Fibroblast of mammary gland (primary cell): ENCODE measurements at places on chromosomes 12 and 14.

DNA sequence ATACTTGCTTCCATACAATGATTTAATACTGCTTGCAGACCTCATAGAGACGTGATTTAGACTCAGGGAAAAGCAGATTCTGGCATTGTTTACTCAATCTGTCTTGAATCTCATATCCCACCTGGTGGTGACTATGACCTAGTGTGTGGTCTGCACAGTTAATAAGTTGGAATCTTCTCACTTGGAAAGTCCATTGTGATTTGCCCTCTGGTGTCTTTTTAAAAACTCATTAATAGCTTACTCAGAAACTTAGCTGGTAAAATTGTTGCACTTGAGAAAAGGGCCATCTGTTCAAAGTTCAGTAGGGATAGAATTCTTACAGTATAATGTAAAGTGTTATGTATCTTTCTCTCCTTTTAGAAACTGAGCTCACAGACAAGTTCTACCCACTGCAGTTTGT lies 106.0 kb downstream of the PELI2 start:
- no peak for DNase-seq

DNA sequence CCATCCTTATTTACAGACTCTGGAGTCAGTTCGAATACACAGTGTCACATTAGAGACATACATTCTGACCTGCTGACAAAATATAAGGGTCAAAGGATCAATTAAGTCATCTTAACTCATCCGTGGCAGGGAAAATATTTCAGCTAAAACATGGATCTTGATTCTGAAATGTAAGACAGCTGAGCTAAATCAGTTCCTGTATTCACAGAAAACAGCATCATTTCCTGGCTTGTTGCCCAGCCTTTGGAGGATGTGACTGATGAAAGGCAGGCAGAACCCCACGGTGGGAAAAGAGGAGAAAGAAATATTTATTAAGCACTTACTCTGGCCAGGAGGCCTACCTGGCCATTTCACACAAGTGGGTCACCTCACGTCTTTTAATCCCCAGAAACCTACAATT lies 101.9 kb downstream of the GAS2L3 start:
- DNase-seq = peak; percentile 79

GRCh38 chr14:69325646-69326265 lies 65.8 kb downstream of the GALNT16 start:
- DNase-seq = no peak

DNA sequence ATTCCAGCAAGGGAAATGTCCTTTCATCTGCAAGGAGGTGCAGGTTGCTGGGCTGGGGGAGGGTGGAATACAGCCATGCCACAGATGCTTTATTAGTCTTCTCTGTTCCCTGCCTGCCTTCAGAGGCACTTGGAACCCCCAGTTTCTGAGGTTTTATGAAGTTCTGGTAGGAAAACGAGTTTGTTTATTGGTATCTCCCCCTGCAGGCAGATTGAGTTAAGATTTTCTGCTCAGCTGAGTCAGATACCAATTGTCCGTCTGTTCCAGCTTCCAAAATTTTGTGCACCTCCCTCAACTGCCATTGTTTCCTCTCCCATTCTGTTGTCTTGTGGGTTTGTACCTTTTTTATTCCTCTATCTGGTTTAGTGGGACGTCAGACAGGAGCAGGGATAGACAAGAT lies 155.6 kb downstream of the ETV6 start:
- DNase-seq = no peak

DNA sequence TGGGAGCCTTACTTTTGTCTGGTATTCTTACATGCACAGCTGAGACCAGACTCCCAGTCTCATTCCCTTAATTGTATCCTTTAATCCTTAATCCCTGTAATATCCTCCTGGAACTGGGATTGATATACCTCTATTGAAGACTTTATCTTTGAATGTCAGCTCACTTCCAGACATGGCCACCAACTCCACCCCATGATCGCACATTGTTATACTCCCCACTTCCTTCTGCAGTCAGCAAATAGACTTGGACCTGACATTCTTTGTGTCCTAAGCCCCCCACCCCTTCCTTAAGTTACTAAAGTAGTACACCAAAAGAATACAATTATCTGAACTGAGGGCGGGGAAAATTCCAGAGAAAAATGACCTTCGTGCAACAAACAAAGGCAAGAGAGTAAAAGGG lies 8.6 kb upstream of the OSBPL8 start:
- no peak for DNase-seq

DNA sequence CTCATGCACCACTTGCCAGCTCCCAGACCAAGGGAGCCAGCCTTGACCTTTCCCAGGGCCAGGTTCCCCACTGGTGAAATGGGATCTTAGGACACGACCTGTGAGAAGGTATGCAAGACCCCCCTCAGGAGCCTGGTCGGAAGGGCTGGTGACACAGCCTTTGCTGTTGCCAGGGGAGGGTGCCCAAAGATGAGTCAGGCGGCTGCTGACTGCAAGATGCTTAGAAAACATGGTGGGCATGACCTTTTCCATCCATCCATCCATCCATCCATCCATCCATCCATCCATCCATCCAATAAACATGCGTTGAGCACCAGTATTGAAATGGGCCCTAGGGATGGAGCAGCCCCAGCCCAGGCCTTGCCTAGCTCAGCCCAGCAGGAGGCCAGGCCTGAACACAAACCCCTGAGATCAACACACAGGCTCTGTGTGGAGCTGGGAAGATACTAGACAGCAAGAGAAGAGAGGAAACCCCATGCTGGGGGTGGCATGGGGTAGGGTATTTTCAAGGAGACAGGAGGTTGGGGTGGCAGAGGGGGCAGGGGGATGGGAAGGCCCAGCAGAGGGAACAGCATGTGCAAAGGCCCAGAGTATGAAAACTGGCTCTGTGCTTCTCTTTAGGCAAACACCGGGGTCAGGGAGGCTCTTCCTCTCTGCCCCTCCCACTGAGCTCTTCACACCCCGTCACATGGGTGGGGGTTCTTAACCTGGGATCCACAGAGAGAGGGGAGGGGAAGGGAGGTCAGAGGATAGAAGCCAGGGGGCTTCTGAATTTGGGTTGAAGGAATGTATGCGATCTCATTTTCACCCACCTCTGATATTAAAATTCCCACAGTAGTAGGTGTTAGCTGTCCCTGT lies 26.2 kb upstream of the YY1 start:
- DNase-seq = no peak

GRCh38 chr14:100256339-100256895 lies 17.5 kb downstream of the YY1 start:
- DNase-seq = no peak

- no peak for DNase-seq
These were observed 37.5 kb downstream of the KCNA1 start for GRCh38 chr12:4947253-4947652.

GRCh38 chr12:2413999-2414792 lies 361.4 kb downstream of the CACNA1C start:
- no peak for DNase-seq

GRCh38 chr12:110005319-110005973 lies 6.2 kb downstream of the ANKRD13A start:
- DNase-seq = no peak

DNA sequence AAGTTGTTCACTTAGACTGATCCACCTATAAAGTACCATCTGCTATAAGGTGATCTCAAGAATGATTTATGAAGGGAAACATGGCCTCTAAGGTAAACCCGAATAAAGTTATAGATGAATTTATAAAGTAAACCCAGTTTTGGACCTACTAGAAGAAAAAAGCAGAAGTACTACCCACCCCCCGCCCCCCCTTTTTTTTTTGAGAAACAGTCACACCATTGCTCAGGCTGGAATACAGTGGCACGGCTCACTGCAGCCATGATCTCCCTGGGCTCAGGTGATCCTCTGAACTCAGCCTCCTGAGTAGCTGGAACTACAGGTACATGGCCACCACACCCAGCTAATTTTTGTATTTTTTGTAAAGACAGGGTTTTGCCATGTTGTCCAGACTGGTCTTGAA lies 3.9 kb downstream of the ENTPD5 start:
- DNase-seq = no peak

- DNase-seq = no peak
These were observed 193.5 kb upstream of the CNOT2 start for GRCh38 chr12:70049596-70050360.

DNA sequence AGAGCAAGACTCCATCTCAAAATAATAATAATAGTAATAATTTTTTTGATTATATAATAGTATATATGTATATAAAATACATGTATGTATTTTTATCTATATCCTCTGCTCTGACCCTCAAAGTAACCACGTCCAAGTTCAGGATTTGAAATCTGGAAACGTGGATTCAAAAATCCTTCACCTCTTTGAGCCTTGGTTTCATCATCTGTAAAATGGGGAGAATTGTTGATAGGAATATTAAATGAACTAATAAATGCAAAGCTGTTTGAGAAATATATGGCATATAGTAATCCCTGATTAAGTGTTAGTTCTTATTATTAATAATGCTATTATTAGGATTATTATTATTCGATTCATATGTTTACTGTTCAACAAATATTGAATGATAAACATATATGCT lies 2.6 kb downstream of the P2RX7 start:
- DNase-seq = no peak

GRCh38 chr14:88255798-88256197 lies 67.3 kb downstream of the KCNK10 start:
- no peak for DNase-seq

DNA sequence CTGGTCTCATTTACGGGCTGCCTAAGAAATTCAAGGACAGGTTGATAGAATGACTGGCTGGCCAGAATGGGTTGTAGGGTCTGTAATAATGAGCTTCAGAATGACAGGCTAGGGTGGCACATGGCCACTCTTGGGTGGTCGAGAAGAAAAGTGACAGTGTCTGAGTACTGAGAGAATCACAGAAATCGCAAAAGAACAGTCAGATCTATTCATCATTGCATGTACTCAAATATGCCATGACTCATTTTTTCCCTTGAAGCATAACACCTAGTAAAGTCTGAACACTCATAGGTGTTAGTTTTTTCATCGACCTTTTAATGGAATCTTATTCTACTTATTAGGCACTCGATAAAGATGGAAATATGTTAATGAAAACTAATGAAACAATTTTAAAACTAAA lies 37.8 kb upstream of the SEL1L start:
- no peak for DNase-seq

DNA sequence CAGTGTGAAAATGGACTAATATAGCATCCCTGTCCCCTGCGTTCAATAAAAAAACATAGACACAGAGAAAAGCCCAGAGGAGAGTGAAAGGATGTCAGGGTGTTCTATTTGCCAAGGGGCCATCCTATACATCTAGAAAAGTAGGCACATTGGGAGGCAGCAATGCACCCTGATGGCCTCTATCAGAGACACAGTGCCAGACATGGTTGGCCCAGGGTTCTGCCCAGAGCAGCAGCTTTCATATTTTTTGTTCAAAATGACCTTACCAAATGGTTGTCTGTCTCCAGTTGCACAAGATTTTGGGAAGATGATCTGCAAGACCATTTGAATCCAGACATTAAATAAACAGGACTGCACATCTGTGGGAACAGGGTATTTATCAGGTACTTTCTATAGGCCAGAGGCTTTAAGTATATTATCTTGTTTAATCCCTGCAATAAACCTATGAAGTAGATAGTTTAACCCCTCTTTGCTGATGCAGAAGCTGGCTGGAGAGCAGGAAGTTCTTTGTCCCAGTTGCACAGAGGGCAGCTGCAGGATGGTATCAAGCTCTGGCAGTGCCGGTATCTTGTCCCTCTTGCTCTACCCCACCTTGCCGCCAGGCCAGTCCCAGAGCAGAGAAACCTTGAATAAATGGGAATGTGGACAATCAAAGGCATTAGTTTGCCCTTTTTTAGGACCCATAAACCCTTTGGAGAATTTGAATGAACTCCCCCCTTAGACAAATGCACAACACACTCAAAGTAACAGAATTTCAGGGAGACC lies 171.8 kb upstream of the PWP1 start:
- DNase-seq = no peak

GRCh38 chr12:104490186-104490585 lies 33.4 kb downstream of the CHST11 start:
- DNase-seq = no peak

GRCh38 chr12:91103624-91104023 lies 7.7 kb downstream of the LUM start:
- DNase-seq = no peak

DNA sequence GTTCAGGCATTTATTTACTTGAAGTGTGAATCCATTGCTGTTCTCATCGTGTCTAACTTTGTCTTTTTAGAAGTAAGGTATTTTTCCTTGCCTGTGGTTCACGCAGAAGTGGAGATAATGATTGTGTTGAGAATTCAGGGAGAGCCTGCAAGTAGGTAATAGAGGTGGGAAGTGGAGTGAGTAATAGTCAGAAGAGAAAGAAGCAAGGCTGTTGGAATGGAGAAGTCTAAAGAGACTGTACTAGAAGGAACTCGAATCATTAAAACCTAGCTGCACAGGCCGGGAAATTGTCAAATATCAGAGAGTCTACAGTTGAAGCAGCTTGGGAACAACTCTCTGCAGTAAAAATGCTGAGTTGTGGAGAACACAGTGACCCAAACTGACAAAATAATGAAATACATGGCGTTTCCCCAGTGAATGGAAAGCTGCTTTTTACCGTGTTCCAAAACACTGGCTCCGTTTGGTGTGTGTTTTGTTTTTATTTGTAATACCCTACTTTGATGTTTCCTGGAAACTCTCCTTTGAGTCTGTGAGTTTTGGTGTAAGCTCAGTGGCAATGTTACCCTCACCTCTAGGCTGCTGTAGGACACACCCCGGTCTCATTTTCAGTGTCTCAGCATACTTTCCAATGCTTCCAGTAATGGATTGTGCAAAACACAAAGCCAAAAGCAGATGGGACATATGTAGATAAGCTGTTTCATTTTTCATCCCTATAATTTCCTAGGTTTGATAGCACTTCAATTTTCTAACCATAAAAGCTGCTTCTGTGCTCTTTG lies 146.6 kb downstream of the CRADD start:
- DNase-seq = no peak

DNA sequence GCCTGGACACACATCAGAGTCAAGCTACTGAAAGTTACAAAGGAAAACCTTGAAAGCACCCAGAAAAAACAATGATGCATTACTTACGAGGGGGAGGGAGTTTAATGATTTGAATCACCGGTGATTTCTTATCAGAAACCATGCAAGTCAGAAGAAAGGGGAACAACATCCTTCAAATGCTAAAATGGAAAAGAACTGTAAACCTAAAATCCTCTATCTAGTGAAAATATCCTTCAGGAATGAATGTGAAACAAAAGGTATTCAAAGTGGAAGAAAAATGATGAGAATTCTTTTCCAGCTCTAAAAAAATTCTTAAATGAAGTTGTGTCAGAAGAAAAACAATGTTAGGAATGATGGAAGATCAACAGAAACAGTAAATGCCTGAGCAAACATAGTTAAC lies 16.8 kb downstream of the SCAF11 start:
- peak; percentile 16 for DNase-seq

GRCh38 chr12:68771223-68771925 lies 25.4 kb downstream of the SLC35E3 start:
- DNase-seq = no peak

GRCh38 chr12:3593906-3594483 lies 103.0 kb downstream of the PRMT8 start:
- DNase-seq = no peak

DNA sequence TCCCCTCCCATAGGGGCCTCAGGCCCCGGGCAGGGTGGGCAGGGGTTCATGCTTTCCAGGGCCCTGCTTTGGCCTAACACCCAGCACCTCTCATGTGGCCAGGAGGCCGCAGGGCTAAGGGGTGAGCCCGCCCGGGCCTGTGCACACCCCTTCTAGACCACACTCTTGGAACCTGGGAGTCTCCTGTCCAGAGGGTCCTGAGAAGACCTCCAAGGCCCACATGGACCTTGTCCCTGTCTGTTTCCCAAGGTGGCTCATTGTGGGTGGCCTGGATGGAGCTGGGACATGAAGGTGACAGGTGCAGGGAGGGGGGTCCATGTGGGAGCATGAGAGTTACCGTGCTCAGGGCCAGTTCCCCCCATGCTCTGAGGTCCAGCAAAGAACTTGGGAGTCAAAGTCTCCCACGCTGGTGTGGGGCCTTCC lies 11.6 kb downstream of the DLK1 start:
- no peak for DNase-seq

- no peak for DNase-seq
These were observed 10.6 kb upstream of the ANO6 start for GRCh38 chr12:45205165-45205825.
